Anterior cingulate cortex (tissue), 58 donors: ENCODE measurements at places on chromosomes 5 and 9.
A peak's percentile ranks its signal among the peaks of the same experiment; 100 is the strongest.

DNA sequence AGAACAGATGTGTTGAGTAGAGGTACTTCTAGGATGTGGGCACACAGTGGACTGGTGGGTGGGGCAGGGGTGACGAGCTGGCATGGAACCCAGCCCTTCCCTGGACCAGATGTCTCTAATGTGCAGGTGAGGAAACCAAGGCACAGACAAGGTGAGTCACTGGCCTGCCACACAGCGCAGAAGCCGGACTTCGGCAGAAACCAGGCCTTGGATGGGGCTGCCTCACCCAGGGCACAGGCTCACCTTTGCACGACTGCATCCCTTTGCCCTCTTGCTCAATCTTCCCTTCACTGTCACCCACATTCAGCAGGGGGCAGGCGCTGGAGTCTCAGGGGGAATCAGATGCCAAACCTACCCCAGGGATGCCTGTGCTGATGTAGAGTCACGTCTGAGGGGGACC, 65.4 kb upstream of the LMX1B start:
- DNase-seq: no peak

DNA sequence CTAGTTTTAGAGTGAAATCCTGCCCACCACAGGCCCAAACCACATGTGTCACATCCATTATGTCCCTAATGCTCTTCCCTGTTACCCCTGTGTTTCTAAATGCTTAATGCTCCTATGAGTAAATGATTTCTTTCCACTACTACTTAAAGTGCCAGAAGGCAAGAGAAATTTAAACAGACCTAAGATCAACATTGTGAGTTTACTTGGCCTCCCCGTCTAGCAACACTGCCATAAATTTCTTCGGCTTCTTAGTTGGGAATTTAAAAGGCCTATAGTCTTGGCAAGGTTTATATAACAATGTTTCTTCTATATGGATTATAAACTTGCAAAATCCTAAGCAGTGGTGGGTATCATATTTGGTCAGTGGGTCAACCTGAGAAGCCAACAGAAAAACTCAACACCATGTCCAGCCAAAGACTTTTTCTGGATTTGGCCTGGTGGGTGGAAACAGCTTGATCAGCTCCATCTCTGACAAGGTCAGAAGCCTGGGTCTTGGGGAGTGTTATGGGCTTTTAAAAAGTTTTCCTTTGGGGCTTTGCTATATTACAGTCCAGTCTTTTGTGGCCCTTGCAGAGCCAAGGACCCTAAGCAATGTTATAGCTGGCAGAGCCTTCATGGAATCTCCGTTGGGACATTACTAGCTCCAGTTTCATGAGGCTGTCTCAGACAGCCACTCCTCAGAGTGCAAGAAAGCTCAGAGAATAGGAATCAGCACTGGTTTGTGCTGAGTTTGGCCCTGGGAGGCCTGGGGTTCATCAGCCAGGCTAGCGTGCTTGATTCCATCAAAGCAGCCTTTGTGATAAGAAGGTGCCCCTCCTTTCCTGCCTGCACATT, 119.8 kb downstream of the PRDM6 start:
- DNase-seq: no peak

DNA sequence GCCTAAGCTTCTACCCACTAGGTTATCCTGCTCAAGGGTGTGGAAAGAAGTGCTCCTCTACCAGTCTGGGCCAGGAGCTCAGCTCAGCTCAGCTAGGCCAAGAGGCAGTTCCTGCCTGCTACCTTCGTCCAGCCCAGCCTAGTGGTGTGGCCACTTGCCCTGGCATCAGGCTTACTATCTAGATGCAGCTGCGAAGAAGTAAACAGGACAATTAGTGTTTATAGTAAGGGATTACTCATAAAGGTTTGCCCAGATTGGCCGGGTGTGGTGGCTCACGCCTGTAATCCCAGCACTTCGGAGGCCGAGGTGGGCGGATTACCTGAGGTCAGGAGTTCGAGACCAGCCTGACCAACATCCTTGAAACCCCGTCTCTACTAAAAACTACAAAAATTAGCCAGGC, 12.8 kb upstream of the SPATA24 start:
- no peak for DNase-seq

- no peak for DNase-seq
Measured at GRCh38 chr5:142290577-142291299, 34.1 kb downstream of the SPRY4 start.

- peak; percentile 21 for DNase-seq
Measured at GRCh38 chr5:17216974-17217492, 398 bp upstream of the BASP1 start.

DNA sequence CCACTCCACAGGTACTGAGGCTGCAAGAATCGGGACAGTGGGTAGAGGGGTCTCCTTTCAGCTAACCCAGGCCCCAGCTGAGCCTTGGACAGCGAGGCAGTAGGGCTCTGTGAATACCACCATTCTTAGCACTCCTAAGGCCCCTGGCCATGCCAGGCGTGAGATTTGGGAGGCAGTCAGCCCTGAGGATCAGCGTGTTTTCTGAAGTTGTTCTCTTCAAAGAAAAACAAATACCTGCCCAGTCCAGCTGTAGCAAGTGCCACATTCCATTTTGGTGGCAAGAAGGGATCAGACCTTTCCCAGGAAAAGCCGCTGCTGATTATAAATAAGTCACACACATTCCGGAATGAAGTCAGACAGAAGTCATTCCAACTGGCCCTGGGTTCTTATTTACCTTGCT, 47.8 kb downstream of the RALGPS1 start:
- no peak for DNase-seq

DNA sequence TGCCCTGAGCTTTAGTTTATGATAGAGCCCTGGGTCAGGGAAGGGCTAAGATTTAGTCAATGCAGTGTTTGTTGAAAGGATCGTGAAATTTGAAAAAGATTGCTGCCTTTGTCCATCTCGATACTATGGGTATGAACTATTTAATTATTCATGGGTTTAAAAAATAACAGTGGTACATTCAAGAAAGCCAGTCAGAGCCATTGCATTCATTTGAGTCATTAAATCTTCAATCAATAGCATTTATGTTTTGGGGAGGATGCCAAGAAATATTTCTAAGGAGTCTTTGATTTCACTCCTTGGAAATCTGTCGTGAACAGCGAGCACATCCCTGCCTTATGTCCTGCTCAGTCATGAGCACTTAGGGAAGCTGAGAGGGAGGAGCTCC, 54.4 kb upstream of the LRRTM2 start:
- DNase-seq: no peak

DNA sequence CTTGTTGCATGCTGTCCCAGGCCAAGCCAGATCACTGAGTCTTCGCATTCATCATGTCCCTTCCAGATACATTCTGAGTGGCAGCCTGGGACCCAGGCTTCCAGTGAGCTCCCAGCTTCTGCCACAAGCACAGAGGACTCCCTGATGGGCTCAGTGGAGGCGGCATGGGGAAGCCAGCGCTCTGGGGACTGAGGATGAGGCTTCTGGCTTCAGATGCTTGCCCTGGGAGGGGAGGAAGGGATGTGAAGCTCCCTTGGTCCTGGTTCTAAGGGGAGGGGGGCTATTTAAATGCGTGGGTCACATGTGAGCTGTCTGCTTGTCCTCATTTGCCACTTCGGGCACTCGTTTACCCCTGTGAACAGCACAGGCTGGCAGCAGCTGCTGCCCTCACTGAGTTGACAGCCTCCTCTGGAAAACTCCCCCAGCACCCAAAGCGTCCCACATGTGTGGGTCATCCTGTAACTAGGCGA, 174.0 kb downstream of the NR3C1 start:
- no peak for DNase-seq

DNA sequence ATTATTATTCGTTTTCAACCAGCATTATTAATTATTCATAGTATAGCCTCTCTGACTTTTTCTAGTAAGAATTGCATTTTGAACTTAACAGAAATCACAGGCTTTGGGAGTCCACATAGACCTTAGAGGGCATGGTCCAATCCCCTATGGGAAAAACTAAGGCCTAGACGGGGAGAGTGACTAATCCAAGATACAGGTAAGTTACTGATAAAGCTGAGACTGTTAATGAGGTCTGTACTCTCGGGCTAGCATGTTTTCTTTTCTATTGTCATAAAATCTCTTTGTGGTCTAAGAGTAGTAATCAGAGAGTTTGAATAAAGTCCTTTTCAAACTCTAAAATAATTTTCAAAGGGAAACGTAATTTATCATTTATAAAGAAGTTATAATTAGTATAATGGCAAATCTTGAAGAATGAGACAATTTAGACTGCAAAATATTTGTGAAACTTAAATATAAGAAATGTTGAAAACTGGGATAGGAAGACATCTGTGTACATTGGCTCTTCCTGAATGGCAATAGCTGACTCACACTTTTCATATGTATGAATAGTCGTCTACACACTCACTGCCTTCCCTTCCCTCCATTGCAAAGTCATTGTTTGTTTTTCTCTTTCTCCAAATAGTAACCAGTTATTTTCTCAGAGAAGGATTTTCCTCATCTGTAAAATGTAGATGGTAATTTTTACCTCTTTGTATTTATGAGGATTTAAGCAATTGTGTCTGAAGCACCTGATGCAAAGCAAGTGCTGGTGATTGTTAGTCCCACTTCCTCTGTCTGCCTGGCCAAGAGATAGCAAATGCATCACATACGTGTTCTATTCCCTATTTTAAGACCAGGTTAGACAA, 207.9 kb upstream of the CD180 start:
- DNase-seq: no peak

DNA sequence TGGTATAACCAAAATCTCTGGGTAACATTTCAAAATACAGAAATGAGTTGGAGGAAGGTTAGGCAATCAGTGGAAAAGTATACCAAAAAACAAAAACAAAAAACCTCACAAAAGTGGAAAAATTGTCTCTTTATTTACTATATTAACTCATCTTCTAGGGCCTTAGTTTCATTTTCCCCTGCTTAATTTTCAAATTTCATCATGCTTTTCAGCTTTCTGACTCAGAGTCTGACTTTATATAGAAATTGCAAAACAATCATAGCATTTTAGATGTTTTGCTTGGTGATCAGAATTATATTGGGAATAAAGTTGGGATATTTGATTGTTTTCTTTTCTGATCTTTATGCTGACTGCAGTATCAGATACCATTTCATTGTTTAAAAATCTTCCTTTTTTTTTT, 257.0 kb upstream of the PRR16 start:
- DNase-seq: no peak

- DNase-seq: no peak
Measured at GRCh38 chr5:56534102-56534829, 281.1 kb upstream of the MAP3K1 start.

DNA sequence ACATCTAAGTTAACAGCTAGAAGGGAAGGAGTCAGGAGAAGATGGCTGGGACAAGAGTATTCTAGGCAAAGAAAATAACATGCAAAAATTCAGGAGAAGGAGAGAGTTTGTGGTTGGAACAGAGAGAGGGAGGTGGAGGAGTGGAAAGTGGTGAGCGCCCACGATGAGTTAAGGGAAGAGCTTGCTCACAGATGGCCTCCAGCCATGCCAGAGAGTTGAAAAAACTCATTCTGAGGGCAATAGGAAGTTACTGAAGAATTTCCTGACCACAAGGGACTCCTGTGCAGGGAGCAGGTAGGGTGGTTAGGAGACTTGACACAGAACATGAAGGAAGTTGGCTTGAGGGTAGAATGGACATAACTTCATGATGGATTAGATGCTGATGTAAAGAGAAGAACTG, 159.7 kb downstream of the DOCK2 start:
- no peak for DNase-seq

- no peak for DNase-seq
Measured at GRCh38 chr9:95085036-95085770, 232.3 kb downstream of the FANCC start.

DNA sequence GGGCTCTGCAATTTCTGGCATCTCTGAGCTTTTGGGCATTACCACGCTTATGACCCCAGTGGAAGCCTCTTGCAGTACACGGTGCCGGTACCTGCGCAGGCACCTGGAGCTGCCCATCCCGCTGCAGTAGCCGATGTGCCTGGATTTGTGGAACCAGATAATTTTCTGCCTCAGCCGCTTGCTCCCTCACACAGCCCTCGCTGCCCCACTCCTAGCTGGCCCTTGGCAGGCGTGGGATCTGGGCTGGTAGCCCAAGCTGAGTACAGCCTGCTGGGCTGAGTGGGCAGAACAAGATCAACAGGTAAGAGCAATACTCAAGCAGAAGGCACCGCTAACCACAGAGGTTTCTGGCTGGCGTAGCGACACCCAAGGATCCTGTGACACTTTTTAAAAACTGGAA, 1808.8 kb upstream of the ACO1 start:
- no peak for DNase-seq

DNA sequence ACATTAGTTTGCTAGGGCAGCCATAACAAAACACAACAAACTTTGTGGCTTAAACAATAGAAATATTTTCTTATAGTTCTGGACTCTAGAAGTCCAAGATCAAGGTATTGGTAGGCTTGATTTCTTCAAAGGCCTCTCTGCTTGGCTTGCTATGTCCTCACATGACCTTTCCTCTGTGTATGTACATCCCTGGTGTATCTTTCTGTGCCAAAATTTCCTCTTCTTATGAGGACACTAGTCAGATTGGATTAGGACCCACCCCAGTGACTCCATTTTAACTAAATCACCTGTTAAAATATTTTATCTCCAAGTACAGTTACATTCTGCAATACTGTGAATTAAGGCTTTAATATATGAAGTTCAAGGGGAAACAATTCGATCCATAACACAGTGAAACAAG, 168.9 kb upstream of the CCNH start:
- no peak for DNase-seq

DNA sequence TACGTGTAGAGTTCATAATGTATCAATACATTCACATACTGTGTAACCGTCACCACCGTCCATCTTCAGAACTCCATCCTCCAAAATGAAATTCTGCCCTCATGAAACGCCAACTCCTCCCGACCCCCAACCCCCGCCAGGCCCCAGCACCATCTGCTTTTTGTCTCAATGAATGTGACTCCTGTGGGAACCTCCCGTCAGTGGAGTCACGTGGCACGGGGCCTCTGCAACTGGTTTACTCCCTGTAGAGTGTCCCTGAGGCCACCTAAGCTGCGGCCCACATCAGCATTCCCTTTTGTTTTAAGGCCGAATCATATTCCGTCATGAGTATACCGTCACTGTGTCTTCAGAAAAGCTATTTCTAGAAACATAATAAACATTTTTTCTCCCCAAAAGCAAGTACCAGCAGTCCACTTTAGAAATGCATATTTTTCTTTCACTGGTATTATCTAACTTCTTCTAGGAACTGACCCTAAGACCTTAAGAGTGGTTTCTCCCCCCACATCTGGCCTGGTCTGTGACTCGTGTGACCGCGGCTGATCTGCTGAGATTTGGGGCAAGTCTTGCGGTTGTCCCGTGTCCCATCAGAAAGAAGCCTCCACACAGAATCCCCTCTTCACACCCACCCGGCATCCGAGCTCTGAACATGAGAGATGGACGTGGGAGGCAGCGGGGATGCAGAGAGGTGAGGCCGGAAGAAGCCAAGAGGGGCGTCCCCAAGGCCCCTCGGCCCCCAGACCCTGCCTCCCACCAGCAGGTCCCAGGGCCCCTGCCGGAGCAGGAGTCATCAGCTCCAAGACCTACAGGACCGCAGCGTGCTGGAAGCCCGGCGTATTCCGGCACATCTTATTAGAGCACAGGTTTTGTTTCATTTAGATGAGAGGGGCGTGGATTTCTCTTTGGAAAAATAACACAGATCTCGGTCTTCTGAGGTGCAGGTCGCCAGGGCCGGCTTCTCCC, 38.3 kb downstream of the SLC6A3 start:
- no peak for DNase-seq
